ENCODE measurements at places on chromosomes 16 and 17. TPM values are rescaled to one million over a fixed set of nuclear protein-coding genes. Genes with fewer than 3 reads are reported as not detected.

TEKT5 gene
- not detected for polyA plus RNA-seq

CD68 gene
- 56.8 TPM for polyA plus RNA-seq

ABCA8 gene
- polyA plus RNA-seq, result 1.1 TPM

ZFP3 gene
- polyA plus RNA-seq, result 19.1 TPM

GRCh38 chr16:1080801-1081733 lies 8.5 kb downstream of the SSTR5 start:
- no peak for DNase-seq

DNA sequence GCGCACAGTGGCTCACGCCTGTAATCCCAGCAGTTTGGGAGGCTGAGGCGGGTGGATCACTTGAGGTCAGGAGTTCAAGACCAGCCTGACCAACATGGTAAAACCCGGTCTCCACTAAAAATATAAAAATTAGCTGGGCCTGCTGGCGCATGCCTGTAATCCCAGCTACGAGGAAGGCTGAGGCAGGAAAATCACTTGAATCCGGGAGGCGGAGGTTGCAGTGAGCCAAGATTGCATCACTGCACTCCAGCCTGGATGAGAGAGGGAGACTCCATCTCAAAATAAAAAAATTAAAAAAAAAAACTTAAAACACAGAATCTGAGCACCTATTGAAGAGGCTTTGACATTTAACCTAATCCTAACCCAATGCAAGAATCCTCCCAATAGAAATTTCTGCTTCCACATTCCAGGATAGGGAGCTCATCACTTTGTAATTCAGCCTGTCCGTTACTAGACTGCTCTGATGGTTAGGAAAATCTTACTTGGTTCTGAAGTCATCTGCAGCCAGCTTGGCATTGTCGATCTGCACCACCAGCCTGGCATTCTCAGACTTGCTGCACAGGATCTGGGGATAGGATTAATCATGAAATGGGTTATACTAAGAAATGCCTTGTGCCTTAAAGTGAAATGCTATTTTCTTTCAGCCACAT lies 2.1 kb downstream of the KRT33B start:
- no peak for DNase-seq

GRCh38 chr16:53840456-53840855 lies 136.5 kb downstream of the FTO start:
- no peak for DNase-seq

DNA sequence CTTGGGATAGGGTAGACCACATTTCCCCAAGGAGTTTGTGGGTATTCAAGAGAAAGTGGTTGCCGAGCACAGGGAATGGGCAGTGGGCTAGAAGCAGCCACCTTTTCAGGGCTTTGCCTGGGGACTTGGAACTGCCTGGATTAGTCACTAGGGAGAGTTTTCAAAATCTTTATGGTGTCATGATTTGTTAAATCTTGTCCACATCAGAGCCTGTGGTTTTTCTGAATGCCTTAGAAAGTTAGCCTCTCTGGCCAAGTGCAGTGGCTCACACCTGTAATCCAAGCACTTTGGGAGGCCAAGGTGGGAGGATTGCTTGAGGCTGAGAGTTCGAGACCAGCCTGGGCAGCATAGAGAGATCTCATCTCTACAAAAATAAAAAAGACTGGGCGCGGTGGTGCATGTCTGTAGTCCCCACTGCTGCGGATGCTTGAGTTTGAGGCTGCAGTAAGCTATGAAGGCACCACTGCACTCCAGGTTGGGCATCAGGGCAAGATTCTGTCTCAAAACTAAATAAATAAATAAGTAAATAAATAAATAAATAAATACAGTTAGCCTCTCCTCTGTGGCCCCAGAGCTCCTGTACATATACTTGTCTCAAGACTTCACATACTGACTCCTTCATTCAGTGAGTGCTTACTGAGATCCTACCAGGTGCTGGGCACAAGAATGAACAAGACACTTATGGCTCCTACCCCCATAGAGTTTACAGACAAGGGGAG lies 76.3 kb upstream of the HNF1B start:
- DNase-seq, result no peak

GRCh38 chr16:27566417-27566816 lies 16.5 kb downstream of the KATNIP start:
- no peak for DNase-seq

- DNase-seq, result no peak
These were observed 22.9 kb upstream of the ZFPM1 start for GRCh38 chr16:88430185-88430523.

- DNase-seq, result peak; percentile 89
These were observed 3.2 kb upstream of the NLRP1 start for GRCh38 chr17:5587438-5588032.

DNA sequence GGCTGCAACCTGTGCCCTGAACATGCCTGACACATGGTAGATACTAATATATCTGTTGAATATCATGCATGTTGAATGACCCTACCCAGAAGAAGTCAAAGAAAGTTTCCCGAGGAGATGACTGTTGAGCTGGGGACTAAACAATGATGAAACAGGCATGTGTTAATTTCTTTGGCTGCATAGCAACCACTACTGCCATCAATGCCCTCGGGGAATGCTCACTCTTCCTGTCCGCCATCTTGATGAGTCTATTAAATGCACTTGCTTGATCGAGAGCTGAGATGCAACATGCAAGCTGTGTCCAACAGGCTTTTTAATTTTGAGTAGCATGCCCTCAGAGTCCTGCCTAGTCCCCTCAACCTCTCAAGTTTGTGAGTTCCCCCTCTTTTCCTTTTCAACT lies 31.3 kb downstream of the GRIN2A start:
- no peak for DNase-seq

GRCh38 chr17:58995247-58995940 lies 111.3 kb downstream of the TRIM37 start:
- no peak for DNase-seq

- peak; percentile 70 for DNase-seq
These were observed 22.2 kb upstream of the PEMT start for GRCh38 chr17:17613708-17614114.
